ENCODE measurements at places on chromosomes 5 and 9. TPM values are rescaled to one million over a fixed set of nuclear protein-coding genes. Genes with fewer than 3 reads are reported as not detected.
A peak's percentile ranks its signal among the peaks of the same experiment; 100 is the strongest.

GRCh38 chr5:61319388-61320146 is 12.5 kb upstream of the ZSWIM6 start:
- no peaks in the 10 kb centered on the region for H3K27me3 ChIP-seq
- H3K4me3 ChIP-seq: no peak overlapping the region
- peaks cover 15% of the 10 kb centered on the region for H3K4me1 ChIP-seq
- no peak for DNase-seq
- no peaks in the 10 kb centered on the region for H3K36me3 ChIP-seq
- H3K27ac ChIP-seq: peak overlapping the region; percentile 6

- no peaks in the 10 kb centered on the region for H3K36me3 ChIP-seq
- H3K27me3 ChIP-seq: no peaks in the 10 kb centered on the region
- no peak overlapping the region for H3K4me3 ChIP-seq
- no peaks in the 10 kb centered on the region for H3K4me1 ChIP-seq
Observed at GRCh38 chr9:27361492-27361891, 64.5 kb upstream of the EQTN start.

DNA sequence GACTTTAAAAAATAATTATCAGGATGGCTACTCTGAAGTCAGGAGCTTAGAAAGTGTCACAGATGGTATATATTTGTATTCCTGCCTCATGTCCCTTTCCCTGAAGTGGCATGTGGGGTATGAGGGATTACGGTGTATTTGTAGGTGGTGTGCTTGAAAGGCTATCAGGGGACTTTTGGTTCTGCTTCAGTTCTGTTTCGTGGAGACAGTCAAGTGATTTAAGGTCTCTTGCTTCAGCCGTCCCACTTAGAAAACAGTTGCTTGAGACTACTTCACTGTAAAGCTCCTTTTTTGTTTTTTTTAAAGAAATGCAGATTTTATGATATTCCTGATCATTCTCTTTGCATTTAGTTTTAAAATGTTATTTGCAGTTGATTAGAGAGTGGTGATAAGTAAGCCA is 18.3 kb downstream of the PARP8 start:
- H3K36me3 ChIP-seq: no peaks in the 10 kb centered on the region
- DNase-seq: no peak
- no peak overlapping the region for H3K27ac ChIP-seq
- peaks cover 36% of the 10 kb centered on the region for H3K4me1 ChIP-seq
- no peak overlapping the region for H3K4me3 ChIP-seq
- H3K27me3 ChIP-seq: no peaks in the 10 kb centered on the region

- no peaks in the 10 kb centered on the region for H3K36me3 ChIP-seq
- H3K27ac ChIP-seq: no peak overlapping the region
- no peak for DNase-seq
- H3K4me3 ChIP-seq: no peak overlapping the region
Observed at GRCh38 chr5:135071311-135071710, 37.3 kb upstream of the PITX1 start.

- H3K4me3 ChIP-seq: no peak overlapping the region
- H3K4me1 ChIP-seq: no peaks in the 10 kb centered on the region
- H3K36me3 ChIP-seq: peaks cover 22% of the 10 kb centered on the region
- no peaks in the 10 kb centered on the region for H3K27me3 ChIP-seq
Observed at GRCh38 chr9:98778711-98779530, 17.4 kb downstream of the ANKS6 start.

- peaks cover 7% of the 10 kb centered on the region for H3K4me1 ChIP-seq
- H3K36me3 ChIP-seq: no peaks in the 10 kb centered on the region
- H3K4me3 ChIP-seq: no peak overlapping the region
- H3K27me3 ChIP-seq: peaks cover 9% of the 10 kb centered on the region
Observed at GRCh38 chr5:180156141-180156540, 52.9 kb downstream of the RASGEF1C start.

DNA sequence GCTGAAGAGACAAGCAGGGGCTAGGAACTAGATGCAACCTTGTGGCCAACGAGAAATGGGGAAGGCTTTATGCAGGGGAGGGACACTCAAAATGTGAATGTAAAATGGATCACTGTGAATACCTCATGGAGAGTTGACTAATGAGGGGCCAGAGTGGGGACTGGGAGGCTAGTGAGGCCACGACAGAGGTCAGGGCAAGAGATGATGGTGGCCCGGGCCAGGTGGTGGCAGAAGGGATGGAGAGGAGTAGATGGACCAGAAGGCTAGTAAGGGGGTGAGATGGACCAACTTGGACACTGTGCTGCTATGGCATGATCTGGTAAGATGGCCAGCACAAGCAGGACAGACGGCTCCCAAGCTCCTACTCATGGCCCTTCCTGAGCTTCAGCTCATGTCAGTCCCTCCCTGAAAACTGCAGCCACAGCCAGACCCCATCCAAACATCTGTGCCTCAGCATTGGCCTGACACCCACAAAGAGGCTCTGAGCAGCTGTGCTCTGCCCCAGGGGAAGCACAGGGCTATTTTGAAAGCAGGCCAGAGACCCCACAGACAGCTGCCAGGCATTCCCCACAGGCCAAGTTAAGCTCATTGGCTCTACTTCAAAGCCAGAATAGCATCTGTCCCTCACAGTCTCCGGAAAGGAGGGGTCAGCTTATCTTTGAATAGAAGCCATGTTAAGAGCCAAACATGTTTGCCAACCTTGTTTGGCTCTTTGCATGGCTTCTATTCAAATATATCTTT is 22.1 kb downstream of the P4HA2 start:
- no peak for DNase-seq
- peaks cover 29% of the 10 kb centered on the region for H3K4me1 ChIP-seq
- H3K36me3 ChIP-seq: no peaks in the 10 kb centered on the region

Gene IFNA2
- not detected for total RNA-seq

Gene TTC23L
- not detected for total RNA-seq

Gene RANBP3L
- total RNA-seq: 0.89 TPM

DNA sequence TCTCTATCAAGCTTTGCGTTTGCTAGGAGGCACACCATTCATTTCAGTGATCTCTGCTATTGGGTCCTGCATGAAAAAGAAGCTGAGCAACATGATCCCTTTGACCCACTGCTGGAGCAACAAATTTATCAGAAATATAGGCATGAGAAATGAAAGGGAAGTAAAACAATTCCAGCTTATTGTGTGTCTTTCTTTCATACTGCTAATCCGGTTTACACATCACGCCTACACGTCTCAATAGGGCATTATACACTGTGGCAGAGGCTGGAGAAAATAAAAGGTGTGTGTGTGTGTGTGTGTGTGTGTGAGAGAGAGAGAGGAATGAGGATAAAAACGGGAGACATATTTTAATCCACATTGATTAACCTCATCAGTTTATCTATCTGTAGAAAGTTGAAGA is 2.4 kb downstream of the PTCH1 start:
- no peak overlapping the region for H3K4me3 ChIP-seq
- peaks cover 5% of the 10 kb centered on the region for H3K4me1 ChIP-seq
- peaks cover 4% of the 10 kb centered on the region for H3K27me3 ChIP-seq
- no peaks in the 10 kb centered on the region for H3K36me3 ChIP-seq
- DNase-seq: no peak
- no peak overlapping the region for H3K27ac ChIP-seq

Gene TAF11L13
- total RNA-seq: not detected

Gene SPATA6L
- total RNA-seq: 1.0 TPM

Gene C9
- not detected for total RNA-seq

- peak overlapping the region; percentile 77 for H3K27ac ChIP-seq
- H3K4me3 ChIP-seq: no peak overlapping the region
- peaks cover 8% of the 10 kb centered on the region for H3K36me3 ChIP-seq
- no peak for DNase-seq
- peaks cover 21% of the 10 kb centered on the region for H3K27me3 ChIP-seq
Observed at GRCh38 chr5:180331647-180331950, 21.5 kb downstream of the GFPT2 start.

Gene GLDC
- not detected for total RNA-seq

GRCh38 chr5:109743041-109743531 is 53.4 kb downstream of the MAN2A1 start:
- DNase-seq: no peak
- no peaks in the 10 kb centered on the region for H3K27me3 ChIP-seq
- H3K27ac ChIP-seq: no peak overlapping the region
- no peak overlapping the region for H3K4me3 ChIP-seq
- no peaks in the 10 kb centered on the region for H3K36me3 ChIP-seq

Gene ZNF366
- 7.5 TPM for total RNA-seq

Gene SLC45A2
- not detected for total RNA-seq

DNA sequence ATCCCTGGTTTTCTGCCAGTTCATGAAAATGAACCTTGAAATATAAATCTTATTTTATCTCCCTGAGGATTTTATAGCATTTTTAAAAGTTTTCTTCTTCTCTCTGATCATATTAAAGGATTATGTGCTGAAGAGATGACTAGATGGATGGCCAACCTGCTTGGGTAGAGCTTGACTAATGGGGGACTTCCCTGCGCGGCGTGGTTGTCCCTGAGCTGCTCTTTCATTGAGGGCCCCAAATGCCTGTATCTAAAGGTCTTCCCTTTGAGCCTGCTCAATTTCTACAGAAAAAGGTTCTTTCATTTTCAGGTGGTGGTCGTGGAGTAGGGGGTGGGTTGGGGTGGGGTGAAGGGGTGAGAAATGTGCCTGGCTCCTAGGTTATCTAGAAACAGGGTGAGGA is 20.5 kb upstream of the CDKN2AIPNL start:
- no peak overlapping the region for H3K27ac ChIP-seq
- H3K4me1 ChIP-seq: peaks cover 11% of the 10 kb centered on the region
- no peaks in the 10 kb centered on the region for H3K36me3 ChIP-seq

GRCh38 chr9:15018096-15018637 is 107.9 kb upstream of the FREM1 start:
- H3K27me3 ChIP-seq: no peaks in the 10 kb centered on the region
- no peaks in the 10 kb centered on the region for H3K4me1 ChIP-seq
- no peaks in the 10 kb centered on the region for H3K36me3 ChIP-seq
- no peak for DNase-seq
- H3K4me3 ChIP-seq: no peak overlapping the region

GRCh38 chr9:90064971-90065370 is 460.2 kb downstream of the GADD45G start:
- no peak for DNase-seq
- no peaks in the 10 kb centered on the region for H3K4me1 ChIP-seq
- no peaks in the 10 kb centered on the region for H3K27me3 ChIP-seq
- H3K27ac ChIP-seq: no peak overlapping the region
- no peak overlapping the region for H3K4me3 ChIP-seq
- H3K36me3 ChIP-seq: no peaks in the 10 kb centered on the region

Gene PFN3
- not detected for total RNA-seq

Gene PCDHGA6
- 8.8 TPM for total RNA-seq

- peaks cover 25% of the 10 kb centered on the region for H3K4me1 ChIP-seq
- H3K27ac ChIP-seq: no peak overlapping the region
- no peak for DNase-seq
- no peaks in the 10 kb centered on the region for H3K27me3 ChIP-seq
Observed at GRCh38 chr9:130755377-130756007, 61.9 kb downstream of the EXOSC2 start.

GRCh38 chr5:149680810-149681221 is 49.3 kb upstream of the PPARGC1B start:
- no peaks in the 10 kb centered on the region for H3K4me1 ChIP-seq
- no peaks in the 10 kb centered on the region for H3K36me3 ChIP-seq
- peak overlapping the region; percentile 71 for H3K27ac ChIP-seq
- no peak overlapping the region for H3K4me3 ChIP-seq

Gene CDKN2B-AS1
- 0.30 TPM for total RNA-seq

- no peaks in the 10 kb centered on the region for H3K36me3 ChIP-seq
- no peak overlapping the region for H3K4me3 ChIP-seq
- DNase-seq: no peak
Observed at GRCh38 chr9:96245399-96245798, 56.6 kb downstream of the HSD17B3 start.

GRCh38 chr9:74140141-74140540 is 357.0 kb upstream of the RORB start:
- no peaks in the 10 kb centered on the region for H3K4me1 ChIP-seq
- no peak overlapping the region for H3K27ac ChIP-seq
- no peaks in the 10 kb centered on the region for H3K36me3 ChIP-seq

DNA sequence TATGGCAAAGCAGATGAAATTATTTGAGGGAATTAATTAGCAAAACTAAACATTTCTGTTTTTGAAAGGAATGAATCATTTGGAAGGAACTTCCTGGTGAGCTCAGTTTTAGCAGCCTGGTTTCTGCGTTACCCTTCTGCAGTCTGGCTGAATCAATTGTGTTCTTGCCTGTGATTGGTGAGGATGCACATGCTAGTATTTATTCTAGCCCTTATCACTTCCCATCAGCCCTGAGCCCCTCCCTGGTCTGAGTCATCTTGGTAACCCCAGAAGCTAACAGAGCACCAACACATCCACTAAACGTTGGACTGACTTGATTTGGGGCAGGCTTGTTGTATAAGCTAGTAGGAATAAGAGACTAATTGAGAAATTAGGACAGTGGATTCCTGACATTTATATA is 6.6 kb downstream of the TJP2 start:
- DNase-seq: peak; percentile 63
- H3K4me3 ChIP-seq: no peak overlapping the region
- peaks cover 53% of the 10 kb centered on the region for H3K4me1 ChIP-seq
- peak overlapping the region; percentile 54 for H3K27ac ChIP-seq
- H3K36me3 ChIP-seq: peaks cover 9% of the 10 kb centered on the region
- no peaks in the 10 kb centered on the region for H3K27me3 ChIP-seq

Gene MED22
- 16.3 TPM for total RNA-seq

GRCh38 chr9:2583308-2584013 is 38.1 kb upstream of the VLDLR start:
- H3K4me3 ChIP-seq: no peak overlapping the region
- H3K27me3 ChIP-seq: no peaks in the 10 kb centered on the region
- H3K4me1 ChIP-seq: no peaks in the 10 kb centered on the region

DNA sequence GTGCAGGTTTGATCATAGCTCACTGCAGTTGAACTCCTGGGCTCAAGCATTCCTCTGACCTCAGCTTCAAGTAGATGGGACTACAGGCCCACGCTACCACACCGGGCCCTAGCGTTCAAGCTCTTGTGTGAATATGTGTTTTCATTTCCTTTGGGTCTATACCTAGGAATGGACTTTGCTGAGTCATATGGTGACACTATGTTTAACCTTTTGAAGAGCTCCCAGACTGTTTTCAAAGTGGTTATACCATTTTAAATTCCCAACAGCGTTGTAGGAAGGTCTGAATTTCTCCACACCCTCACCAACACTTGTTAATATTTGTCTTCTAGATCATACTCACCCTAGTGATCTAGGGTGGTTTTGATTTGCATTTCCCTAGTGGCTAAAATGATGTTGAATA is 33.5 kb downstream of the FAF2 start:
- peaks cover 39% of the 10 kb centered on the region for H3K36me3 ChIP-seq
- no peak overlapping the region for H3K27ac ChIP-seq
- peaks cover 5% of the 10 kb centered on the region for H3K4me1 ChIP-seq
- H3K27me3 ChIP-seq: no peaks in the 10 kb centered on the region
- no peak for DNase-seq

- H3K27me3 ChIP-seq: no peaks in the 10 kb centered on the region
- peaks cover 16% of the 10 kb centered on the region for H3K4me1 ChIP-seq
- peaks cover 43% of the 10 kb centered on the region for H3K36me3 ChIP-seq
- DNase-seq: peak; percentile 6
- H3K4me3 ChIP-seq: no peak overlapping the region
- H3K27ac ChIP-seq: no peak overlapping the region
Observed at GRCh38 chr5:446883-447263, 3.9 kb downstream of the EXOC3 start.

Gene PTPRD
- total RNA-seq: 24.0 TPM
